CD4-positive, CD25-positive, alpha-beta regulatory T cell (primary cell): ENCODE measurements at places on chromosomes 1 and 21.

- DNase-seq, result no peak
These were observed 13.9 kb upstream of the LAX1 start for GRCh38 chr1:203751051-203751450.

- DNase-seq, result no peak
These were observed 98.0 kb upstream of the C1orf105 start for GRCh38 chr1:172322219-172323061.

- DNase-seq, result no peak
These were observed 277.2 kb upstream of the VAMP3 start for GRCh38 chr1:7493711-7494454.

- DNase-seq, result no peak
These were observed 73.3 kb upstream of the SLC44A3 start for GRCh38 chr1:94746635-94747525.

DNA sequence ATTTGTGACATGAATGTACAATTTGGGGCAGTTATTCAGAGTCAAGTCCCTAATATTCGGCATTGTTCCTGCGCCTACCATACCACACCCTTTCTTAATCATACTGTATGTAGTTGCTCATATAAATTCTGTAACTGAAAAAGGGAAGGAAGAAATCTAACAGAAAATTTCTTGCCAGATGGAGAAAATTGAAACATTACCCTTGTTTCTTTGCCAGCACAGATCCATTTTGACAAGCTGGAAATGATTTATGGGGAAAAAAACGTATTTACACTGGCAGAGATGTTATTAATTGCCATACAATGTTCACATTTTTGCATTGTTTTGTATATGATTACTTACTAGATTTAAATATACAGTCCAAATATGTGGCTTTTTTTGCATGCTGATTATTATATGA, 363.8 kb upstream of the PKN2 start:
- no peak for DNase-seq

- DNase-seq, result no peak
These were observed 20.5 kb downstream of the FUBP1 start for GRCh38 chr1:77958391-77958790.

DNA sequence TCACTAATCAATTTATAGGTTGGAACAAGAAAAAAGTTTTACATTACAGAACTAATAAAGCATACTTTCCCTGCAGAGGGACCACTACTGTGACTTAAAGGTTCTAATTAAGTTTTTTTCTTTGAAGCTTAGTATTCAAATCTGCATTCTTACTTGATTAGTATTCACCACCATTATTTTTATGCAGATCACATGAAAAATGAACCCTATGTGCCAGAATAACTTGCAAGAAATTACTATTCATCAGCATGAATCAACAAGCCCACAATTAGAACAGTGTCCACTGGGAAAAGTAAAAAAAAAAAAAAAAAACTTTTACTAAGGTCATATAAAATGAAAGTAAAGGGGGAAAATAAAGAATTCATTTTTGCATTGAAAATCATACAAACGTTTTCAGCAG, 90.8 kb downstream of the SMYD3 start:
- DNase-seq, result no peak

DNA sequence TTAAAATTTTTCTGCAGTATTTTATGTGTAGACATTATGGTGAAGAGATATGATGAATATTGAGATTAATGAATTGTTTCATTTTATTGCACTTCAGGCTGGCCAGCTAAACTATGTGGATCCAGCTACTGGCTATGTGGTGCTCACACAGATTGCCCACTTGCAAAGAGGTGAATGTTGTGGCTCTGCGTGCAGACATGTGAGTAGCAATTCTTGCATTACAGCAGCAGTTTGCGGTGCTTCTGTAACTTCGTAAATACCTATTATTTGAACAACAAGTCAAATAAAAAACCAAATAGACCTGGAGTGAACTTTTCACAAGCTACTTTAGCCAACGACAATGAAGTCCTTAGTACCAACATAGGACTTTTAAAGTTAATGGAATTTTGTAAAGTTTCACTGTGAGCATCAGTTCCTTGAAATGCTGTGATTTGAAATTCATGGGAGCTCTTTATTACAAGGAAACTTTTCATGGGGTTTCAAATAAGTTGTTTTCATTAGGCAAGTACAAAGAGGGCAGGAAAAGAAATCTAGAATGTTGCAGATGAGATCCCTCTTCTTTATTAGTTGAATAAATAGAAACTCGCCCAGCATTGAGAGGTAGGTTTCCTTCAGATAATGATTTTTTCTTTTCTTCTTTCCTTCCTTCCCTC, 3.4 kb downstream of the C1orf53 start:
- no peak for DNase-seq

DNA sequence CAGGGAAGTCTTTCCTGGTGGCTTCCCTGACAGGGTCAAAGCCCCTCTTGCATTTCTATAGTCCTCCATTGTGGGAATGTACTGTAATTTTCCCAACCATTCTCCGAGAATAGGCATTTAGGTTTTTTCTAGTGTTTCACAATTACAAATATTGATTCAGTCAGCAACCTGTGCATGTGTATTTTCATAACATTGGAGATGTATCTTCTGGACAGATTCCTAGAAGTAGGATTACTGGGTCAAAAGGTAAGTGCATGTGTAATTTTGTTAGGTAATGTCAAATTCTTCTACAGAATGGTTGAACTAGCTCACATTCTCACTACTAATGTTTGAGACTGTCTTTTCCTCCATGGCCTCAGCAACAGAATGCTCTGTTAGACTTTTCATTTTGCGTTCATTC, 8.3 kb upstream of the PLA2G2A start:
- no peak for DNase-seq

GRCh38 chr1:104648269-104648691, 898.6 kb downstream of the AMY1C start:
- no peak for DNase-seq

GRCh38 chr1:53016705-53017104, 45.3 kb upstream of the PODN start:
- DNase-seq, result no peak

GRCh38 chr1:63636192-63637105, 43.2 kb downstream of the PGM1 start:
- no peak for DNase-seq

DNA sequence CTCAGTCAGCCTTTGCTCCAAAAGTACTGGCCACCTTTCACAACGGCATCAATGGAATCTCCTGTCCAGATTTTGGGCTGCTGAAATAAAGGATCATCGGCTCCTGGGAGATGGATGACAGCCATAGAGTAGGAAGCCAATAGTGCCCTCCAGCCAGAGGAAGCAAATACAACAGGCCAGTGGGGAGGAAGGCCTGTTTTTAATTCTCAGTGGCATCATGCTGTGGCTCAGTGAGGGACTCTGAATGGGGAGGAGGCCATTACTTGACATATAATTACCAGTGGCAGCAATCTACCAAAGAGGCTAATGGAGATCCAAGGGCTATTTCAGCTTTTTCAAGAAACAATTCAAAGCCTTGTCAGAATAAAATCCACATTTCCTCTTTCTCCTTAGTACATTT, 26.7 kb downstream of the COLGALT2 start:
- DNase-seq, result no peak

- DNase-seq, result no peak
These were observed at the start of gene TINAGL1 for GRCh38 chr1:31576201-31576669. TINAGL1 (plus strand) TSS chr1:31576515; CDS start chr1:31577149, 634 bp downstream.

DNA sequence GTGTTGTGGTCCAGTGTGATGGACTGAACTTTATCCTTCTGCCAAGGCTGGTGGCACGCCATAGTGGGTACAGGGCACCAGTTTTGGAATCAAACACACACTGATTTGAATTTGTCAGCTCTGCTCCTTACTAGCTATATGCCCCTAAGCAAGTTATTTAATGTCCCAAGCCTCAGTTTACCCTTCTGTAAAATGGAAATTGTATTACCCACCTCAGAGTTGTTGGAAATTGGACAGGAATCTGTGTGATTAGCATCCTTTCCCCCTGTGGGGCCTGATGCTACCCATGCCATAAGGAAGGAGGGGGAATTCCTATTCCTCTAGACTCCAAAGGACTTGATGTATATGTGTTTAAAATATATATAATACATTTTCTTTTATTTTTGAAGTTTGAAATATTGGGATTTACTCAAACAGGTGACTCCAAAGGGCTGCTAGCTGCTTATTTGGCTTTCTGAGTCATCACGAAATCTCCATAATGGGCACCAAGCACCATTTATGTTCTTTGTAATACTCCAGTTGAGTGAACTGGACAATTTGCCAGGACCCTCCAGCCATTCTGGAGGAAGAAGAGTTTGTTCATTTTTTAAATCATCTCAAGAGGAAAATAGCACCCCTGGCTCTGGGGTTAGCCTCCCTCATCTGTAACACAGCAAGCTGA, 224.5 kb upstream of the TMEM51 start:
- DNase-seq, result no peak

GRCh38 chr1:225602590-225603206, 50.2 kb downstream of the ENAH start:
- DNase-seq, result no peak

DNA sequence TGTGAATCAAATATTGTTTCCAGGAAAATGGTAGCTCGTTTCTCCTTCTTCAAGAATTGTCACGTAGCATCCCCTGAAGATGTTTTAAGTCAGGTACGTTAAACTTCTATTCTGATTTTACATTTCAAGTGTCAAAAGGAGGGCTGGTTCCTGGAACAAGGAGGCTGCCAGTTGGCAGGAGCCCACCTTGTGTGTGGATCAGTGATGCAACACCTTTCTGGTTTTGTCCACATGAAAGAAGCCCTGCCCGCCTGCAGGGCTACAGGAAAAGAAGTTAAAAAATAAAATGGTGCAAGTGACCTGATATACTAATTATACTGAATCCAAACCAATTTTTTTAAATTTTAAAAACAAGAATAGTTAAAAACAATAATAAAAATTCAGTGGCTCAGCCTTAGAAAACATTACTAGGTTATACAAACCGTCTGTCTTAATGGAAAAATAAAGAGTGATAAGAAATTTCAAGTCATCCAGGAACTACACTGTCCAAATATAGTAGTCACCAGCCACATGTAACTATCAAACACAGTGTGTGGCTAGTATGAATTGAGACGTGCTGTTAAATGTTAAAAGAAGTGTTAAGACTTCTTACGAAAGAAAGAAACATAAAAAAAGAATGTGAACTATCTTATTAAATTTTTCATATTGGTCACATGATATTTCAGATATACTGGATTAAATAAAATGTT, 123.1 kb downstream of the APP start:
- no peak for DNase-seq

DNA sequence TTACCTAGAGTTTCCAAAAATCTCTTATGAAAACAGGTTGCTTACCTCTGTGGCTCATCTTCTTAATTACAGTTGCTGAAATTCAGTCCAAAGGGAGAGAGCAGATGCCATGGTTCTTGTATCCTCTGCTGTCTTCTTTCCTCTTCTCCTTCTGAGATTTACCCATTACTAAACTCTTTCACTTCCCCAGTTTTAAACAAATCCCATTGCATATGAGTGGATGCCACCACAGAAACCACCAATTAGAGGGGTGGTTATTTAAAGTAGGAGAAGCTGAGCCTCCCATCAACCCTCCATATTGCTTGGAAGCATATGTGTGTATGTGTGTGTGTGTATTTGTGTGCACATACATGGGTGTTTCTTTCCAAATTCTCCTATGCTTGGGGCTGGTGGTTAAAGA, 128.5 kb upstream of the KCNK1 start:
- no peak for DNase-seq

DNA sequence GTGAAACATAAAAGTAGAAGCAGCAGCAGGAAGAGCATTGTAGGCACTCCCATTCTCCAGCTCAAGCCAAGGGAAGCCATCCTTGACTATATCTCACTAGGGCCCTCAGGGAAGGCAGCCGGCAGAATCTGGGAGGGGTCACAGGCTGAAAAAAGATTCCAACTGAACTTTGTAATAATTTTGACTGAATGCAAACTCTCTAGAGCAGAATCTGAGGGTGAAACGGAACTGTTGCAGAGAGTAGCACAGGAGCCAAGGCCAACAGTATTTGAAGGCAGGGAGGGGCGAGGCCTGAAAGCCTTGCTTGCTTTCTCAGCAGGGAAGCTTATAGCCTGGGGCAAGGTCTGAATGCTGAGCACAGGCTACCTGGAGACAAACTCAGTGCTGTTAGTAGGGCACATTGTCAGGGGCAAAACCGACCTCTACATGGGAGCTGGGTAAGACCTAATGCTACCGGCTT, 180.6 kb downstream of the COL24A1 start:
- DNase-seq, result no peak

DNA sequence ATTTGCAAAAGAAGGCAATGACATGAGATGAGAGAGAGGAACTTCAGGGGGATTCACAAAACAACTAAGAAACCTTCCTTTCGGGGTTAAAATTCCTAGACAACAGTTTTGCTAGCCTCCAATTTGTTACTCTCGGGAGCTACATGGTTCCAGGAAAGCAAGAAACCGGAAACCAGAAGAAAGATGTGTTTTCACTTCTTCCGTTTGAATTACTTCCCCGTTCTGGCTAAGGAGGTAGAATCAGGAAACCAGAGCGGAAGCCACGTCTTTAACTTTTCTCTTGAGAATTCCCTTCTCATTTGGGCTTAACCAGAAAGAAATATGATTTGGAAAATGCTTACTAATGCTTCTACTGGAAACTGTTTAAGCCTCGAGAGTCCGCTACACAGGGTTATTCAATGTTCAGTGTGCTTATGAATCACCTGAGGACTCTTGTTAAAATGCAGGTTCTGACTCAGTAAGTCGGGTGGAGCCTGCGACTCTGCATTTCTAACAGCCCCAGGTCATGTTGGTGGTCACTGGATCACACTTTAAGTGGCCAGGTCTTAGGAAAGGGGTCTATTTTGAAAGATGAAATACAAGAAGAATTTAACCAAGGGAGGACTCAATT, 43.5 kb upstream of the MCOLN3 start:
- DNase-seq, result no peak

DNA sequence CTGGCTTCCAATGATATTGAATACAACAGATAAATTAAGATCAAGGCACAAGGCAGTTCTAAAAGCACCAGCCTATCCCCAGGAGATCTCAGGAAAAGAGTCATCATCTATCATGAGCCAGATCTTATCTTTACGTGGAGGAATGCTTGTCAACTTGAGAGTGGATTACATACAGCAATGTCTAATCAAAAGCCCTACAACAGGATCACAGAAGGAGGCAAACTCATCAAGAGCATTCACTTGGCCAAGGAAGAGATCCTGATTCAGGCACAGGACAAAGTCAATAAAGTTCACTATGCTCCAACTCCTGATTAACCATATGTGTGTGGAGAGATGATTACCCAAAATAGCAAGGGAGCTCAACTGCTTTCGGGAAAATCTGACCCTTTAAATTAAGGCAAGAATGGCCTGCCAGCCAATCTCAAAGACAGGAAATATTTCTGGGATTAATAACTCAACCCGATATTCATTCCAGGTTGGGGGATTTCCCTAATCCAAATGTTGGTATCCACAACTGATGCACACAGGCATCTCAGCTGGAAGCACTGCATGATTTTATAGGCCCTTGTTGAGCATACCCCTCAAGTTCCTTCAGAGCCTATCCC, 33.7 kb downstream of the TBX15 start:
- DNase-seq, result no peak

DNA sequence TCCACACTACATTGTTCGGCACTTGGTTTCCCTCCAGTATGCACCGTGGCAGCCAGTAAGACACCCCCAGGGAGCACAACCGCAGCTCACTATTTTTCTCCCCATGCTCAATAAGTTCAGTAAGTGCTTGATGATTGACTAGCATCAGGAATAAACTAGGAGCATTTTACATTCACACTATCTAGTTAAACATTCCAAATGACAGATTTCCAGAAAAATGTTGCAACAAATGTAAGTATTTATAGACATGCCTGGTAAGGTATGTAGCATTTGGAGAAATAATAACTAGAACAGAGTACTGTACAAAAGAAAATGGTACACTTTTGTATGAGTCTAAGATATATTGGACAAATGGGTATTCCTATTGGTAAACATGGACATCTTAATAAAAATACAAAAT, 92.9 kb downstream of the SLC45A1 start:
- DNase-seq, result no peak
